ENCODE measurements at places on chromosomes 12 and 14. TPM values are rescaled to one million over a fixed set of nuclear protein-coding genes. Genes with fewer than 3 reads are reported as not detected.

DNA sequence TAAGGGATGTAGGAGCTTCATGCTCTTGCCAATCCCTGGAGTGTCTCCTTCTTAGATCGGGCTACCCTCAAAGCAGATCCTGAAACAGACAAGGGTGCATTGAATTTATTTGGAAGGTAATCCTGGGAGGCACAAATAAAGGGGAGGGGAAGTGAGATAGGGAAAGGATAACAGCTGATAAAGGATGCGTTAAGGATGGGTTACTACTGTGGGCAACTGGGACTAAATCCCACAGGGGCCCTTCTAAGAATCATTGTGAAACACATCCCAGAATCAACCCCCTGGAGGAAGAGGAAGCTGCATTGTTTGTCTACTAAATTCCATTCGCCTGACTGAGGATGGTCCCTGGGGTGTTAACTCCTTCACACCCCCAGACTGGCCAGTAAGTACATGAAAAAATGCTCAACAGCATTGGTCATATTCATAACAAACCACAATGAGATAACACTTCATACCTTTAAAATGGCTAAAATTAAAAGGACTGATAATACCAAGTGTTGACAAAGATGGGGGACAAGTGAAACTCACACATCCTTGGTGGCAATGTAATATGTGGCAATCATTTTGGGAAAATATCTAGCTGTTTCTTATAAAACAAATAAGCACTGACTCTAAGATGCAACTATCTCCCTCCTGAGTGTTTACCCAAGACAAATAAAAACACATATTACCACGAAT, 37.0 kb upstream of the CMKLR1 start:
- H3K4me3 ChIP-seq, result no peak overlapping the region
- no peak for DNase-seq
- H3K4me1 ChIP-seq, result no peaks in the 10 kb centered on the region

DNA sequence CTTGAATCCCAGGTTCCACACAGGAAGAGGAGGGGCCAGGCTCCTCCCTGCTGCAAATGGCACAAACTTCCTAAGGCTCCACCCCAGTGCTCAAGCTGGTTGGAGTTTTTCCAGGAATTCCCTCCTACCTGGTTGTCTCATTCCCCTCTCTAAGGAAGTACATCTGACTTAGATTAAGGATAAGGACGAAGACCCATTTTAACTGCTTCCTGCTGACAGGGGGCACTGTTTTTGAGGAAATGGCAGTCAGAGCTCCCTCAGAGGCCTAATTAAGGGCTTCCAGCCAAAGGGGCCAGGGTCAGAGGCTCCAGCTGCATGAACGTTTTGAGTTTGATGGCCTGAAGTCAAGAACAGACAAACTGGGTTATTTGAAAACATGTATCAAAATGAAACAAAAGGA, 1084.7 kb downstream of the SLC6A15 start:
- H3K4me3 ChIP-seq, result no peak overlapping the region
- no peak overlapping the region for H3K27ac ChIP-seq
- no peak for DNase-seq
- no peaks in the 10 kb centered on the region for H3K27me3 ChIP-seq

- no peak overlapping the region for H3K27ac ChIP-seq
- no peaks in the 10 kb centered on the region for H3K27me3 ChIP-seq
- DNase-seq, result no peak
These were observed 21.5 kb downstream of the ALDH2 start for GRCh38 chr12:111788178-111788654.

- no peaks in the 10 kb centered on the region for H3K27me3 ChIP-seq
- no peaks in the 10 kb centered on the region for H3K4me1 ChIP-seq
- H3K27ac ChIP-seq, result no peak overlapping the region
- H3K4me3 ChIP-seq, result no peak overlapping the region
- no peaks in the 10 kb centered on the region for H3K36me3 ChIP-seq
These were observed 324.4 kb downstream of the PDZRN4 start for GRCh38 chr12:41512497-41512896.

DNA sequence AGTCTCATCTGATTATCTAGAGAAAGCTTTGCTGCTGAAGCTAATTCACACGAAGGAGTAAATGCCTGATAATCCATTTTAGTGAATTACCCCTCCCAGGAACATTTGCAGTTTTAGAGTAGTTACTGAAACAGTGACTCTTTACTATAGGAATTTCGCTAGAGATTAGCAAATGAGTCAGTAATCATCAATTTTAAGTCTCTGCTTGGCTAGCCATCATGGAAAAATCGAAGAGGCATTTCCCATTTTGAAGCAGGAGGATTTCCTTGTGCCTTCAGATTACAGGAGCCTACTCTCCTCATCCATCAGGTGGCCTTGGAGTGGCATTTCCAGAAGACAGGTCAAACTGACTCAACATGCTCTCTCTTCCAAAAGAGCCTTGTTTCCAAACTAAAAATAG, 154.5 kb downstream of the EGLN3 start:
- no peak overlapping the region for H3K4me3 ChIP-seq
- no peaks in the 10 kb centered on the region for H3K36me3 ChIP-seq
- H3K27ac ChIP-seq, result no peak overlapping the region
- H3K4me1 ChIP-seq, result no peaks in the 10 kb centered on the region
- H3K27me3 ChIP-seq, result peaks cover 5% of the 10 kb centered on the region

DNA sequence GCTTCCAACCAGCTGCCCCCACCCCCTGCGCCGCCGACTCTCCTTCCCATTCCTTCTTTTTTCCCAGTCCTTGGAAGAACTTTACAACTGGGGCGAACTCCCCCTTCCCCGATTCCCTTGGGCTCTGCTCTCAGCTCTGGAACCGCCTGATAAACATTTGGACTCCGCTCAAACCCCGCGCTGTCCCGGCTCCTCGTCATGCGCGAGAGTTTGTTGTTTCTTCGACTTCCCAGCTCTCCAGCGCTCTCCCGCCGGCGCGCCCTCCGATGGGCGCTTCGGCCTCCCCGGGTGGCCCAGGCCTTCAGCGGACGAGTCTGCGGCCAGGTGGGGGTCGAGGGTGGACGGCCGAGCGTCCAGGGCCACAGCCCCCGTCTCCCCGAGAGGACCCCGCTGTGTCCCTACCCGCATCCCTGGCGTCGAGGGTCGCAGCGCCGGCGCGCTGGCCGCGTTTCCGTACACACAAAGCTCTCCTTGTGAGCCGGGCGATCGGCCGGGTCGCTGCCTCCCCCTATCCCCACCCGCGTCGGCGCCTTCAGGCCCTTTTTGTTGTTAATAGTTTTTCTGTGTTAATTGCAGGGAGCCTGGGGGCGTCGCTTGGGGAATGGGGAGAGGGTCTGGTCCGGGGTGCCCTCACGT, 847 bp downstream of the MMP14 start:
- H3K27me3 ChIP-seq, result no peaks in the 10 kb centered on the region
- peaks cover 6% of the 10 kb centered on the region for H3K36me3 ChIP-seq
- peak overlapping the region; percentile 95 for H3K27ac ChIP-seq
- H3K4me1 ChIP-seq, result peaks cover 20% of the 10 kb centered on the region
- H3K4me3 ChIP-seq, result peak overlapping the region; percentile 61

DNA sequence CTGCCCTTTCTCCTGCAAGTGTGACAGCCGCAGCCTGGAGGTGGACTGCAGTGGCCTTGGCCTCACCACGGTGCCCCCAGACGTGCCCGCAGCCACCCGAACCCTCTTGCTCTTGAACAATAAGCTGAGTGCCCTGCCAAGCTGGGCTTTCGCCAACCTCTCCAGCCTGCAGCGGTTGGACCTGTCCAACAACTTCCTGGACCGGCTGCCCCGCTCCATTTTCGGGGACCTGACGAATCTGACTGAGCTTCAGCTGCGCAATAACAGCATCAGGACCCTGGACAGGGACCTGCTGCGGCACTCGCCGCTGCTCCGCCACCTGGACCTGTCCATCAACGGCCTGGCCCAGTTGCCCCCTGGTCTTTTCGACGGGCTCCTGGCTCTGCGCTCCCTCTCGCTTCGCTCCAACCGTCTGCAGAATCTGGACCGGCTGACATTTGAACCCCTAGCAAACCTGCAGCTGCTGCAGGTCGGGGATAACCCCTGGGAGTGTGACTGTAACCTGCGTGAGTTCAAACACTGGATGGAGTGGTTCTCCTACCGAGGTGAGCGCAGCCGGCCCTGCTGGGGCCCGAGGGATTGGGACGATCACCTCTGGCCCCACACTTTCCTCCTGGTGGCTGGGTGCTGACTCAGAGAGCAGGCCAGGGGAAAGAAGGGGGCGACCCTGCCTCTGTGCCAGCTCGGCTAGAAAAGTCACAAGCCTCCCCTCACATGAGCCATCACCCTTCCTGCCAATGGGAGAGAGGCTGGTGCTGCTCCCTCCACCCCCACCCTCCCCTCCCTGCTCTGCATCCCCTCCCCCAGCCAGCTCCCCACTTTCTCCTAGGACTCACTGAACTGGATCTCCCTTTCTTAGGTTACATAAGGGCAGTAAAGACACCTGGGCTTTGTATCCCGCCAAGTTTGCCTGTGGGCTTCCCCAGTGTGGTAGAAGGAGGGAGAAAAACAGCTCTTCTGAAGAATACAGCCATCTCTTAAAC, 10.9 kb downstream of the LRTM2 start:
- H3K27ac ChIP-seq, result no peak overlapping the region
- H3K36me3 ChIP-seq, result no peaks in the 10 kb centered on the region
- H3K4me3 ChIP-seq, result no peak overlapping the region
- H3K4me1 ChIP-seq, result no peaks in the 10 kb centered on the region
- peak; percentile 36 for DNase-seq

DNA sequence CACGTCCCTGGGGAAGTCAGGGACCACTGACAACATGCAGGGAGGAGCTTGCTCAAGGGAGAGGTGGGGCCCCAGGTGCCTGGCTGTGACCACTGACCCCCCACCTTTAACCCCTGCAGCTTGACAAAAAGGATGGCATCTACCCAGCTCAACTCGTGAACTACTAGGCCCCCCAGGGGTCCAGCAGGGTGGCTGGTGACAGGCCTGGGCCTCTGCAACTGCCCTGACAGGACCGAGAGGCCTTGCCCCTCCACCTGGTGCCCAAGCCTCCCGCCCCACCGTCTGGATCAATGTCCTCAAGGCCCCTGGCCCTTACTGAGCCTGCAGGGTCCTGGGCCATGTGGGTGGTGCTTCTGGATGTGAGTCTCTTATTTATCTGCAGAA, 26.3 kb downstream of the HIP1R start:
- peak overlapping the region; percentile 87 for H3K27ac ChIP-seq
- H3K4me1 ChIP-seq, result peaks cover 5% of the 10 kb centered on the region
- H3K4me3 ChIP-seq, result no peak overlapping the region
- H3K36me3 ChIP-seq, result peaks cover 4% of the 10 kb centered on the region
- no peaks in the 10 kb centered on the region for H3K27me3 ChIP-seq

DNA sequence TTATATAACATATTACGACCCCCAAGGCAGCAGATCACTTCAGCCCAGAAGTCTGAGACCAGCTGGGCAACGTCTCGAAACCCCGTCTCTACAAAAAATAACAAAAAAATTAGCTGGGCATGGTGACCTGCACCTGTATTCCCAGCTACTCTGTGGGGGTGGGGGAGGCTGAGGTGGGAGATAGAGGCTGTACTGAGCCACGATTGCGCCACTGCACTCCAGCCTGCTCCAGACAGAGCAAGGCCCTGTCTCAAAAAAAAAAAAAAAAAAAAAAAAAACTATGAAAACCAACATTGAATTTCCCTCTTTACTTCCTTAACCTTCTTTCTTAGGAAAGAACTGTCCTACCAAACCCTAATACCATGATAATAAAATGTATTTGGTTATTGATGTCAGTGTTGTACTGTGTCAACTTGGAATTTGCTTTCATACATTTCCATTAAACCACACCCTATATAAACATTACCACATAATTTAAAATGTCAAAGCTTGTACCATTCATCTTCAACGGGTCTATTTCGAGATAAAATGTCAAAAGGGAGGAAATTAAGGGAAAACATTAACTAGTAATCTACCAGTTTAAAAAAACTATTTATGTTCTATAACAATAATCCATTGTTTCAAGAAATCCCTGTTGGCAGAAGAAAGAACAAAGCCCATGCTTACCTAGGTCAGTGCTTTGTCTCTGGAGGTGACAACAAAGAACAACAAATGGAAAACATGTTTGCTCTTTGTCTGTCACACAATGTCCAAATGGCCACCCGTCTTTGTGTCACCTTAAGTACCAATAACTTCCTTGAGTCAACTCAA, 17.4 kb downstream of the GALNT4 start:
- no peaks in the 10 kb centered on the region for H3K27me3 ChIP-seq
- H3K27ac ChIP-seq, result peak overlapping the region; percentile 67
- peaks cover 5% of the 10 kb centered on the region for H3K4me1 ChIP-seq
- peak; percentile 74 for DNase-seq
- H3K4me3 ChIP-seq, result no peak overlapping the region
- no peaks in the 10 kb centered on the region for H3K36me3 ChIP-seq

GRCh38 chr14:68262567-68262966, 443.0 kb downstream of the RAD51B start:
- DNase-seq, result no peak
- H3K4me3 ChIP-seq, result no peak overlapping the region
- H3K36me3 ChIP-seq, result no peaks in the 10 kb centered on the region
- no peaks in the 10 kb centered on the region for H3K4me1 ChIP-seq
- H3K27ac ChIP-seq, result no peak overlapping the region

DNA sequence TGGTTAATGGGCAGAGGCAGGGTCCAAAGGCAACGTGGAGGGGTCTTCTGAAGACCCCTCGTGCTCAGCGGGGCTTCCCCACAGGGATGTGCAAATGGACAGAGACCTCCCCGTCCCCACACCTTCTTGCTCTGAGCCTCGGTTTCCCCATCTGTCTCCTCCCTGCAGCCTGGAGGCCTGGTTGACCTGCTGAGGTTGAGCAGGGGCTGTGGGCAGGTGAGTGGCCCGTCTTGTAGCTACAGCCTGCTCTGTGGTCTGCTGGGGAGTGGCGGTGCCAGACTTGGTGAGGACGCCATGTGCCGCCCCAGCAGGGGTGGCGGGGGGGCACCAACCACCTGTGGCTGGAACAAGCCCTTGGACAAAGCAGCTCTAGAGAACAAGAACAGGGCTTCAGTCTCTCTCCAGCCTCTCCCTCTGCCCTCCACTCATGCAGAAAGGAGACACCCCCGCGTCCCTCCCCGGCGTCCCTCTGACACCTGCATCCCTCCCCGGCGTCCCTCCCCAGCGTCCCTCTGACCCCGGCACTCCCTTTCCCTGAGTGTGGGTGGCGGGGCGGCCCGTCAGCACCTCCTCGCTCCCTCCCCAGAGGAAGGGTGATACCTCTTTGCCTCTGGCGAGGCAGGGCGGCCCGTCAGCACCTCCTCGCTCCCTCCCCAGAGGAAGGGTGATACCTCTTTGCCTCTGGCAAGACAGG, 83.7 kb downstream of the NOC4L start:
- H3K4me1 ChIP-seq, result no peaks in the 10 kb centered on the region
- peaks cover 14% of the 10 kb centered on the region for H3K27me3 ChIP-seq
- H3K36me3 ChIP-seq, result no peaks in the 10 kb centered on the region
- H3K4me3 ChIP-seq, result no peak overlapping the region

Gene PLBD2
- polyA plus RNA-seq, result 2.2 TPM

Gene AQP6
- not detected for polyA plus RNA-seq

Gene OTOGL
- not detected for polyA plus RNA-seq

Gene GDF11
- 4.2 TPM for polyA plus RNA-seq

Gene PLEKHG7
- 0.22 TPM for polyA plus RNA-seq

Gene GPR162
- 6.7 TPM for polyA plus RNA-seq

Gene CD4
- 0.89 TPM for polyA plus RNA-seq
